ENCODE measurements at places on chromosomes 12 and 14.

GRCh38 chr14:49895480-49895879 lies 2.6 kb downstream of the ARF6 start:
- DNase-seq = peak; percentile 11

- no peak for DNase-seq
Measured at GRCh38 chr14:35336494-35337268, 44.5 kb downstream of the PSMA6 start.

GRCh38 chr12:88921434-88921833 lies 341.2 kb upstream of the KITLG start:
- DNase-seq = no peak

GRCh38 chr12:117109943-117110635 lies 10.9 kb upstream of the TESC start:
- DNase-seq = no peak

GRCh38 chr12:93684716-93685115 lies 7.5 kb downstream of the CRADD start:
- no peak for DNase-seq

DNA sequence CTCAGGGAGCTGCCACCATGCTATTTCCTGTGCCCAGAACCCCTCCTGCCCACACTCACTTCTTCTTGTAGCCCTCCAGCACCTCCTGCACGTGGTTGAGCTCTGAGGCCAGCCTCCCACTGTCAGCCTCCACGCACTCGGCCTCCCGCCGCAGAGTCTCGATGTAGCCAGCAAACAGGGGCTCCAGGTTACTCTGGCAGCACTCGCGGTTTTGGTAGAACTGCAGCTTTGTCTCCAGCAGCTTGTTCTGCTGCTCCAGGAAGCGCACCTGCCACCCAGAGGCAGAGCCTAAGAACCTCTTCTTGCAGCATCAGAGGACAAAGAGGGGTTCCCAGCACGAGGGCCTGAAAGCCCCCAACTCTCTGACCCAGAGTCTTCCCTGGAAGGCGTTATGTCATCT lies 2.1 kb downstream of the KRT83 start:
- DNase-seq = no peak

GRCh38 chr14:101232340-101233020 lies 328.8 kb upstream of the DIO3 start:
- peak; percentile 10 for DNase-seq

DNA sequence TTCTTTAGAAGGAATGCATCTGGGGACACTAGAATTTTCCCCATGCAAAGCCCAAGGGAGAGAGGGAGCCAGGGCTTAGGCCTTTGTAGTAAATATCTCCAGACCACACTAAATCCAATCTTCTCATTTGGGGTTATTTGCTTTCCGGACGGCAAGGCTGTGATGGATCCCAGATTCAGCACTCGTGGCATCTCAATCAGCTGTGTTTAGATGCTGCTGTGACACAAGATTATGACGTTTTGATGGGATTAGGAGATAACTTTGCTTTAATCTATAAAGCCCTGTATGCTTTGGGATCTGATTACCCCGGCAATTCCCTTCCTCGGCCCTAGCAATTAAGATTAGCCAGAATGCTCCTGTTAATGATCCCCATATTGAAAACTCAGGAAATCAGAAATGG lies 686.7 kb upstream of the TBX3 start:
- no peak for DNase-seq

DNA sequence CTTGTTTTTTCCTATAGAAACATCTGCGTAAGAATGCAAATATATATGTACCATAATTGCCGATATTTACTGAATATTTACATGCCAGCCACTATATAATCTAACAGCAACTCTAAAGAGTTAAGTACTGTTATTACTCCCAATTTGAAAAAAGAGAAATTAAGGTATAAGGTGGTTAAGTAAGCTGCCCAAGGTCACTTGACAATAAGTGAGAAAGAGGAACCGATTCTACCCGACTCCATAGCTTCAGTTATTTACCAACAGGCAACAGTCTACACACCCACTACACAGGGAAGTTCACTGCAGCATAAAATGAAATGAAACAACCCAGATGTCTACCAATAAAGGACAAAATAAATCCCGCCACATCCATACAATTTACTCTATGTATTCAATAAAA lies 1.1 kb downstream of the MIS18BP1 start:
- DNase-seq = no peak

DNA sequence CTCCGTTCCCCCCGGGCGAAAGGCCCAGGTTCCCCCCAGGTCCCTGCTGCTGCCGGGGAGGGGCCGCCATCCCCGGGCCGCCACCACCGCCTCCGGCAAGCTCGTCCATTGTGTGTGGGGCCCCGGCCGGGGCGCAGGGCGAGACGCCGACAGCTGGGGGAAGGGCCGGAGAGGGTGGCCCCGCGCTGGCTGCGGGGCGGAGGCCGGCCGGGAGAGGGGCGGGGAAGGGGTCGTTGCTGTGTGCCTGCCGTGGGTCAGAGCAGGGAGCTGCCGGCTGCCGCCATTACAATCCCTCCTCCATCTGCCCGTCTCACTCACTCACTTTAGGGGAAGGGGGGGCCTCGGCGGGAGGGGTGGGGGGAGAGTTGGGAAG lies at the start of gene STRN3:
Gene STRN3 (minus strand): TSS at position 303 of the 373 bp plus-strand sequence. CDS start 194 bp downstream, at position 109.
- DNase-seq = no peak

DNA sequence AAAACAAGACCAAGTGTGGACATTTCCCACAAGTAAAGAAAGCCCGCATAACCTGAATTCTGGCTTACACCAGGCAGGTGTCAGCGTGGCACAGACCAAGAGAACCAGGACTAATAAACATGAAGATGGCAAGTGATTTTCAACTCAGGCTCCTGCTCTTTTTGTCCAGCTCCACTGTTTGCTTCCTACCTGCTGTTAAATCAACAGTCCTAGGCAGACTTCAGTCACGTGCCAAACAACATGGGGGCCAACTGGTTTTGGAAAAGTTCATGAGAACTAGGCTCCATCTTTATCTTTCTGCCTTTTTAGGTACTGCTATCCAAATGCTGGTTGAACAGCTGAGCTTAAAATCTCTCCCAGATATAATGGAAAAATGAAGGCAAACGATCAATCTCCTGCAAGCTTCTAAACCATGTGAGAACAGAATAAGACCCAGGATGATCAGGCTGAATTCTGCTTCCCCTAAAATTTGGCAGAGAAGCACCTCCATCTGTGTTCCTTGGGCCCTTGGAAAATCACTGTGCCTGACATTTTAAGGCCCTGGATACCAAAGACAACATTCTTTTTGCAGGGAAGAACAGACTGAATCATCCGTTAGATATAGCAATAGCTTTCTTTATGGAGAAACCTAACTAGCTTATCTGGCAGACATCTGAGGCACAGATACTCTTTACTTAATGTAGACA lies 215.6 kb upstream of the USP15 start:
- DNase-seq = no peak

GRCh38 chr12:1865284-1865866 lies 45.0 kb downstream of the LRTM2 start:
- DNase-seq = no peak

- no peak for DNase-seq
Measured at GRCh38 chr12:99521664-99522063, 125.9 kb upstream of the GARIN6 start.

GRCh38 chr14:32786886-32787285 lies 151.8 kb upstream of the NPAS3 start:
- DNase-seq = no peak

GRCh38 chr12:129200576-129200975 lies 347.3 kb downstream of the GLT1D1 start:
- no peak for DNase-seq

DNA sequence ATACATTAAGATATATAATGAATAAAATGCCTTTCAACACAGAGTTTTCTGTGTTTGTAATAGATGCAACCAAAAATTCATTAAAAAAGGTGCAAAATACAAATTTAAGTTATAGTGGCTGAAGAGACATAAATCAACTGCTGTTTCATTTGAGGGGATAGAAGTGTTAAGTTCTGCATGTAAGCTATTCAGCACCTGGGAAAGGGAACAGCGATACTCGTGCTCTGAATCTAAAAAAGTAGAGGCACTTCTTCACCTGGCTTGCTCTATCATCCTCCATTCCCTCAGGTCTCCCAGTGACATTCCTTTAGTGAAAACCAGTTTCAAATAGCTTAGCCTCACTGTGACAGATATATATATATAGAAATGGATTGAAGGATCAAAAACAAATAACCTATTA lies 222.6 kb downstream of the ACSS3 start:
- no peak for DNase-seq

Data from fibroblast of skin of back (primary cell).